Stimulated activated CD4-positive, alpha-beta T cell treated with anti-CD3 and anti-CD28 coated beads, Interleukin-4, amount 100 ng/mL, for 4 hours (primary cell): ENCODE measurements at places on chromosomes 1 and 21.

DNA sequence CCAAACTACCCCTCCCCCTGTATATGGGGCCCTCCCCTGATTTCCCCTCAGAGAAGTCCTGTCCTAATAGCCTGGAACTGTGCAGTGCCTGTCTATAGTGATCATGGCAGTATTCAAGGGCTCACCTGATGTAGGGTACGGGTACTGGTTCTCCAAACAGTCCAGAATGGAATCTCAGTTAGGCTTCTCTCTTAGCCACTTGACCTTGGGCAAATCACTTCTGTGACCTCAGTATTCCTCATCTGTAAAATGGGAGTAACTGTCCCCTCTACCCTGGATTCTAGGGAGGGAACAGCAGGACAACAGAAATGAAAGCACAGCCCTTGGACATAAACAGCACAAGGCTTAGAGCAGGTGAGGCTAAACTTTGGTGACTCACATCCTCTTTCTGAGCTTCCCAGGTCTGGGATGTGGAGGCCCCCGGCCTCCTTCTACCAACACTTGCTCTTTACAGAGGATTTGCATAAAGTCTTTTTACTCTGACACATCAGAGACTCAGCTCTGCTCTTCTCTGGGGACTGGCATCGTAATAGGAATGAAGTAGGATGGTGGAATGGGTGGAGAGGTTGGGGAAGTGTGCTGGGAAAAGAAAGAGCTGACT lies 20.0 kb upstream of the PDZK1IP1 start:
- no peak for DNase-seq

- DNase-seq = no peak
Observed at GRCh38 chr1:101262060-101262459, 25.2 kb downstream of the S1PR1 start.

DNA sequence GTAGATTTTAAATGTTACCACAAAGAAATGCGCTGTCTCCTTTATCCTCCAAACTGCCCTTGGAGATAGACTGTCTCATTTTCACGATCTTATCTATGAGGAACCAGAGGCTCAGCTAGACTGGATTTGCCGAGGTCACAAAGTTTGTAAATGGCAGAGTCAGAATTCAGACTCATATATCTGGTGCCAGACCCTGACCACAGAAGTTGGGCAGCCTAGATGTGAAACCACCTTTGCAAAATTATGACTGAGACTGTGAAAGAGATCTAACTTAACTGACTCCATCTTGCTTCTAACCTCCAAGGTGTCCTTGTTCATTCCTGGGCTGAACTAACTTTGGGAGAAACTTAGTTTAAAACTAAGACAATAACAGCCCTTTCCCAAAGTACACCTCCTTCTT lies 14.1 kb downstream of the CNR2 start:
- no peak for DNase-seq

- DNase-seq = no peak
Observed at GRCh38 chr1:158286487-158286886, 3.2 kb upstream of the CD1C start.

DNA sequence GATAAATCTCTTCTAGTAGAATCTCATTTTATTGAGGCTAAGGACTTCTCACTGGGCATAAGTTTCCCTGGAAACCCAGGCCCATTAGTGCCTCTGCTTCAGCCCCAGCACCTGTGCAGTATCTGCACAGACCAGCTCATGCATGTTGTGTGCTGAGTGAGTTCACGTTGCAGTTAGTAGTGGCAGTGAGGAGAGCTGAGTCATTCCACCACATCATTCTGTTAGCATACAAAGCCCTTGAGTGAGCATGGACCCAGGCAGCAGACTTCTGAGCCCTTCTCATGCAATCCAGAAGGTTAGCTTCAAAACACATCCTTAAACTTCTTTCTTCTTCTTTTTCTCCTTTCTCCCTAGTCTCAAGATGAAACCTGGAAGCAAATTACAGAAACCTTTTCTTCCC lies 45.8 kb upstream of the NTPCR start:
- no peak for DNase-seq
